ENCODE measurements at places on chromosomes 16 and 17.

DNA sequence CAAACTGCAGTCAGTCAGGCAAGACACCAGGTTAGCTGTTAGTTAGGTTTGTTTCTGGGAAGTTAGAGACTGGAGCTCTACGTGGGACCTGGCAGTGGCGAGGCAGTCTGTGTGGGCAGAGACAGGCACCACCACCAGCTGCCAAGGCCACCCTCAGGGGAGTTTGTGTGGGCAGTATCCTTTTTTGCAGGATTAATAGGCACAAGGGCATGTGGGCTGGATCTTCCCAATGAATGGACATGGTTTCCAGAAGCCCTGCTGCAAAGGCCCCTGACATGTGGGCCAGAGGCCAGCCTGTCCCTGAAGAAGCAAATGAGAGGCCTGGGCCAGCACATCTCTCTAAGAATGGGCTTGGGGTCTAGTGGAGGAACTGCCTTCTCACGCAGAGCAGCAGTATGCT is 19.2 kb upstream of the SREBF1 start:
- DNase-seq: no peak

DNA sequence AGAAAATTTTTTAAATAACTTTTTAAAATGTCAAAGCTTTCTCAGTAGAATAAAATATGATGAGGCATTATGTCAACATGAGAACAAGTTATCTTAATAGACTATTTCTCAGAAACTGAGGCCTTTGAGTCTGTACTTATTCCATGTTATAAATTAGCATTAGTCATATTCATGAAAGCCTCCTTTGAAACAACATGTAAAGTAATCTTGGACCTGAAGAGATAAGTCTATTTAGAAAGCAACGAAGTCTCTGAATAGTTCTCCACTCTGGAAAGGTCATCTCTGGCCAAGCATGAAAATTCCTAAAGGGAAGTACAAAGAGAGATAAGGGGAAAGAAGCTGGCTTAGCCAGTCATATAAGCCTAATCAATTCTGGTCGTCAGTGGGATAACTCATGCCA is 150.8 kb downstream of the CYB561 start:
- DNase-seq: no peak

DNA sequence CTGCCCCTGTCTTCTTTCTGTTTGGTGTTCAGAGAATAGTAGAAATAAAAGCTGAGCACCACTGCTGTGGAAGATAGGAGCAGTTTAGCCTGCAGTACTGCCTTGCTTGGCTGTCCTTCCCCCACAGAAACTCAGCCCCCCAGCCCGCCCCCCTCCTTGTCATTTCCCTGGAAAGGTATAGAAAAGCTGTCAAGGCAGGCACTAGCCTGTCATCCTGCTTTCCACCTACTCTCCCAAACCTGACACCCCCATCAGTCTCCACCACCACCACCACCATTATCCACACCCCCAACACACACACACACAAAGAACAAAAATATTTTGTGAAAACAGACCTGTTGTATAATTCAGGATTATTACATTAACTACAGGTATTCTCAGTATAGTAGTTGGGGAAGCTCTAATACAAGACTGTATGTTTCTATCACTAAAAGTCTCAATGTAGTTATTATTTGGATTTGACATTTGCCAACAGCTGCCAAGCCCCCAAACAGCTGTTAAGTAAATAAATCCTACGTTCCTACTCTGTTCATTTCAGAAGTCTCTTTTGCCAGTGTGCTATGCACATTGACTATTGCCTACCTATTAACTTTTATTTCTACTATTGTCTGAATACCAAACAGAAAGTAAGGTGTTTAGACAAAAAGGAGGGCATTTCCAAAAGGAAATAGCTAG is 128.8 kb downstream of the CYB561 start:
- DNase-seq: no peak

DNA sequence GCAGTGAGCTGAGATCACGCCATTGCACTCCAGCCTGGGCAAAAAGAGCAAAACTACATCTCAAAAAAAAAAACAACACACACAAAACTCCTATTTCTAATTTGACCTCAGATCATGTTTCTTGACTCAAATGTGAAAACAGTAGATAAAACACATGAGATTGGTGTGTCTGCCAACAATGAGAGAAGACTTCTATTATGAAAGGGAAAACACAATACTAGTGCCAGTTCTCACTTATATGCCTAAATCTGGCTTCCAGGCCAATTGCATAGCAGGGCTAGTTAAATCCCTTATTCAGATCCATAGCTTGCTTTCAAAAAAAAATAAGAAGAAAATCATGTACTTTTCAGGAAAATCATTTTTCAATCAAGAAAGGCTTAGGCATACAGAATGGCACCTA is 39.4 kb downstream of the AP1G1 start:
- DNase-seq: no peak

DNA sequence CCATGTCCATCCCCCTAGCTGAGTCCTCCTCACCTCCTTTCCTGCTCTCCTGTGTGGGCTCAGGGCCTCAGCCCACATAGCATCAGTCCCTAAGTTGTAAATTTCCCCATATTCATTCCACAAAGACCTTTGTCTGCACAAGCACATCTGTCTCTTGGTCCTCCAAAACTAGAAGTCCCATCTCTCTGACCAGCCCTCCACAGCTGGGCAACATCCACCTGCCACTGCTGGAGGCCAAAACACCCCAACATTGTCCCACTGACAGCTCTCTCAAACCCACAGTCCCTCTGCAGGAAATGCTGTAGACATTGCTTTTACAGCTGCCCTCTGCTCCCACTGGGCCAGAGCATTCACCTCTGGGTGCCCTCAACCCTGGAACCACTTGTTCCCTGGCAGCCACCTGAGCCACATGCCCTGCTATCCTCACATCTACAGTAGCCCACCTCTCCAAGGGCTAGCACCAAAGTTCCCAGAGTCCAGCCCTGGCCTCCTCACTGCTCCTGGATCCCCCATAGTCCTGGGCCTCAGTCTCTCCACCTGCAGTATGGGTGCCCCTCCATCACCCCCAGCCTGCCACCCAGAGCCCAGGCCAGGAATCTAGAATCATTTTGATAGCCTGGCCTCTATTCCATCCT is 1722.7 kb downstream of the TP53TG3F start:
- DNase-seq: no peak

DNA sequence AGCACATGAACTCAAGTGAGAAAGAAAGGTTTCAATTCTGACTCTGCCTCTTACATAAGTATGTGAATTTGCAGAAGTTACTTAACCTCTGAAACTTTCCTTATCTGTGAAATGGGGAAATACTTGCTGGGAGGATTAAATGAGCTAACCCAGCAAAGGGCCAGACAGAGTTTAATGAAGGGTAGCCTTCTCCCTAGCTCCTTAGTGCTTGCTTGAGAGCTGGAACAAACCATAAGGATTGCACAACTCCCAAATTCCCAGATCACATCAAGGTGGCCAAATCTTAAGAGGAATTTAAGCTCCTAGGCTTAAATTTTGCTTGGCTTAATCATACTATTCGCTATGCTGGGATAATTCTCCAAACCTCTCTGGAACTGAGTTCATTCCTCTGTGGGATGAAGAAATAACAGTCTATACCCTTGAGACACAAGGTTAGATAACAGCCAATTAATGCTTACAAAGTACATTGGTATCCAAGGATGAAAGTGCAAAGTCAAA is 11.8 kb upstream of the WSB1 start:
- DNase-seq: no peak

DNA sequence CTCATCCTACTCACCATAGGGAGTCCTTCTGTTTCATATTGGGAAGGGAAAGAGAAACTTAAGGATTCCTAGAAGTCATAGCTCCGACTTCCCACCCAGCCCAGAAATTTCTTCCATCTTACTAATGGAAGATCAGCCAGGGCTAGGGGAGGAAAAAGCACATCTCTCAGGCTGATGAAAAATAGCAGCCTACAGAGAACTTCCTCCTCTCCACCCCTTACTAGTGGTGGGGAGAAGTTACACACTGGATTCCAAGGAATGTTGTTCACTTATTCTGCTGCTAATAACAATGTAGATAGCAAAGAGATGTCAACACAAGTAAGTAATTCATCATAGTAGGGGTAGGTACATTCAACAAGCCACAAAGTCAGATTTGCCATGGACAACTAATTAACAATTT is 94.4 kb downstream of the SPACA3 start:
- DNase-seq: no peak
